Stimulated activated memory B cell treated with anti-CD40 and anti-IgM and Interleukin-4, amounts not matched to agents 10 μg/mL and 1 μg/mL and 100 μg/mL, for 72 hours (primary cell): ENCODE measurements at places on chromosomes 3 and 15.
A peak's percentile ranks its signal among the peaks of the same experiment; 100 is the strongest.

GRCh38 chr3:37756311-37756710, 105.4 kb upstream of the CTDSPL start:
- ATAC-seq = no peak

GRCh38 chr15:59879506-59880265, 124.4 kb upstream of the FOXB1 start:
- ATAC-seq = no peak

DNA sequence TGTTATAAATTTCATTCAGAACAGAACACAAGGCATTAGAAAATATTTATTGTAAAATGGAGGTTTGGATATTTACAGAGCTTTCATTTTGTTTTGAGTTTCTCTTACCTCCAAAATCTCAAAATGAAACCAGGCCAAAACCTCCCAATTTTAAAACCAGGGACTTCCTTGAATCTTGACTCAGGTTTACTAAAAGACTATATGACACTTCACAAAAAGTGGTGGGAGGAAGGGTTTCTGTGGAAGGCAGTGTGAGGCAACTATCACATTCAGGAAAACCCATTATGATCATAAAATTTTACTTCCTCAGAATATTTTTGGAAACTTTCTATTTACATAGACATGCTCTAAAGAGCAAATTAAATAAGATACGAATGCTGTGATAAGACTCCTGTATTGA, 205.8 kb upstream of the EOMES start:
- no peak for ATAC-seq

DNA sequence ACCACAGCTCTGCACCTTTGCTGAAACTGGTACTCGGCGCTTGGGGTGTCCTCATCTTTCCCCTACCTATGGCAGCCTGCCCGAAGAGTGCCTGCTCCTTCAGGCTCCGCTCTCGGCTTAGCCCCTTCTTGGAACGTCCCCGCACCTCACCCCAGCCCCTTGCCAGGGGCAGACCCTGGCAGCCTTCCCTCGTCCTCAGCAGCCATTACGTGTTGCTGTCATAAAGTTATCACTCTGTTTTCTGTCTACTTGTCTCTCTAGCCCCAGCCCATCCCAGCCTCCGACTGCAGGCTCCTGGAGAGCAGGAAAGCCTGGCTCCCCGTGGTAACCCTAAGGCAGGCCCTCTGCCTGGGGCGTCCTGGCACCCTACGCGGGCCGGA, 5.1 kb upstream of the BAHD1 start:
- ATAC-seq = no peak

- no peak for ATAC-seq
Measured at GRCh38 chr15:38411902-38412301, 42.0 kb upstream of the FAM98B start.

GRCh38 chr3:116470605-116471197, 25.4 kb upstream of the LSAMP start:
- no peak for ATAC-seq

DNA sequence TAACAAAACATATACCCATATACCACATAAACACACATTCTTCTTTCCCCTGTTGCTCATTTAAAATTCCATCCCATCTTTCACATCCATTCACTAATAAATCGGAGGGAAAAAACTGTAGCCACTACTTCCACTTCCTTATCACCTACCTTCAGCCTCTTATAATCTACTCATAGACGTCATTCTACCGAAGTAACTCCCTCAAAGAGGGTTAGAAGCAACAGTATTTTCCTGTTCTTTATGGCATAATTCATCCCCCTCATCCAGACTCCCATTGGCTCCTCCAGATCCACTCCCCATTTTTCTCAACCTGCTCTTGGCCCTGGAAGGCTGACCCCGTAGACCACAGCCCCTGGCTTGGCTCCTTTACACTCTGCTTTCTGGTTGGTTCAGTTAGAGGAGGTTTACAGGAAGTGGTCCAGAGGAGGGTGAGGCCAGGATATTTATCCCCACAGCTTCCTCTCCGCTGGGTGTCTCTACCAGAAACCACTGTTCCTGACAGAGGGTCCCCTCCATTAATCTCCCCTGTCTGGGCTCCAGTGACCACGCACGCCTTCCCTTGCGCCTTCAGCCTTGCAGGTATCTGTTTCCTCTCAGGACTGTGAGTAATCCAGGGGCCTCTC, 46.3 kb downstream of the FMN1 start:
- ATAC-seq = peak; percentile 8

GRCh38 chr3:185175370-185175987, 22.6 kb upstream of the C3orf70 start:
- peak; percentile 86 for ATAC-seq

GRCh38 chr15:99925661-99926461, 192.6 kb upstream of the LYSMD4 start:
- ATAC-seq = peak; percentile 76

GRCh38 chr3:15794842-15795650, 2.7 kb downstream of the ANKRD28 start:
- no peak for ATAC-seq
